Stimulated activated CD4-positive, alpha-beta T cell treated with anti-CD3 and anti-CD28 coated beads, TNF-alpha, amount 100 ng/mL, for 48 hours (primary cell): ENCODE measurements at places on chromosomes 6 and 20.

DNA sequence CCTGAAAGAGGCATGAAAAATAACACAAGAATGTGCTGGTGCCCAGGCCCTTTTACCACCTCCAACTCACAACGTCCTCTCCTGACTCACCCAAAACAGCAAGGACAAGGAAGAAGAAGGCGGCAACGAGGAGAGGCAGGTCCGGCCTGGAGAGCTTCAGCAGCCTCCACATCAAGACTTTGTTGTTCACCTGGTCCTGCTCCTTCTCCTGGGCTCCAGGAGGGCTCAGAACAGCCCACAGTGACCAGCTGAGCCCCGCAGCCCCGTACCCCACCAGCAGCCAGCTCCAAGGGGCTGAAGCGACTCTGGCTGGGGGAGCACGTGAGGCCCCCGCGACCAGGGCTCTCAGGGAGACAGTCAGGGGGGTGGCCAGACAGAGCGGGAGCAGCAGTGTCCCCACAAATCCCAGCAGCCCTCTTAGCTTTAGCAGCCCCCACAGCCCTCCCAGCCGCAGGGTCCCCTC, 857 bp downstream of the TAP2 start:
- DNase-seq, result no peak

- no peak for DNase-seq
Observed at GRCh38 chr6:19873031-19873430, 35.9 kb downstream of the ID4 start.

- DNase-seq, result no peak
Observed at GRCh38 chr20:8209061-8209460, 77.0 kb downstream of the PLCB1 start.

DNA sequence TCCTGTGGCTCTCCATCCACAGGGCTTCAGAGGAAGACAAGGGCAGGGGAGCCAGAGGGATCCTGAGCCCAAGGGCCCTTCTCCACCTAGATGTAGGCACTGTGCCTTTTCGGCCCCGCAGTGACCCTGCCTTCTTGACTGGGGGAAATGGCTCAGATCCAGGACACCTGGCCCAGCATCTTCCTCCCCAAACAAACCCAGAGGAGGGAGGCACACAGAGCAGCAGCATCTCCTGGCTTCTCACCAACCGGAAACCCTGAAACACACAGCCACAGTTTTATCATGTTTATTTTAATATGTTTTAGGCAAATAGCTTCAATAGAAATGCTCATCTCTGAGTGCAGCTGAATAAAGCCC, 84.5 kb upstream of the LRFN2 start:
- DNase-seq, result no peak

- DNase-seq, result no peak
Observed at GRCh38 chr6:56368491-56368890, 121.1 kb upstream of the COL21A1 start.

GRCh38 chr6:23305325-23305943, 736.1 kb downstream of the HDGFL1 start:
- DNase-seq, result no peak

DNA sequence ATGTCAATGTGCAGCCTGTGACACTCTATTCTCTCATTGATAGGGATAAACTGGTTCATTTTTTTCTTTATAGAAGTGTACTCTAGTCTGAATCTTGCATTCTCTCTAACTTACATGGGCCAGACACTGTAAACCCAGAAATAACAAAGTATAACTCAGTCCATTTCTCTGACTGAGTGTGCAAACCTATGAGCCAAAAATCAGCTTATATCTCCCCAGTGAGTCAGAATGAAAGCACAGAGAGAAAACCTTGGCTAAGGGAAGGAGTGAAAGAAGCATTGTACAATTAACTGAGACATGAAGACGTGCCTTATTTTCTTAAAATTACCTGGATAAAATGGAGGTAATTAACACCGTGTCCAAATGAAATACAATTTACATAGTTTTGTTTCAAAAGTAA, 436.9 kb upstream of the IMPG1 start:
- no peak for DNase-seq

DNA sequence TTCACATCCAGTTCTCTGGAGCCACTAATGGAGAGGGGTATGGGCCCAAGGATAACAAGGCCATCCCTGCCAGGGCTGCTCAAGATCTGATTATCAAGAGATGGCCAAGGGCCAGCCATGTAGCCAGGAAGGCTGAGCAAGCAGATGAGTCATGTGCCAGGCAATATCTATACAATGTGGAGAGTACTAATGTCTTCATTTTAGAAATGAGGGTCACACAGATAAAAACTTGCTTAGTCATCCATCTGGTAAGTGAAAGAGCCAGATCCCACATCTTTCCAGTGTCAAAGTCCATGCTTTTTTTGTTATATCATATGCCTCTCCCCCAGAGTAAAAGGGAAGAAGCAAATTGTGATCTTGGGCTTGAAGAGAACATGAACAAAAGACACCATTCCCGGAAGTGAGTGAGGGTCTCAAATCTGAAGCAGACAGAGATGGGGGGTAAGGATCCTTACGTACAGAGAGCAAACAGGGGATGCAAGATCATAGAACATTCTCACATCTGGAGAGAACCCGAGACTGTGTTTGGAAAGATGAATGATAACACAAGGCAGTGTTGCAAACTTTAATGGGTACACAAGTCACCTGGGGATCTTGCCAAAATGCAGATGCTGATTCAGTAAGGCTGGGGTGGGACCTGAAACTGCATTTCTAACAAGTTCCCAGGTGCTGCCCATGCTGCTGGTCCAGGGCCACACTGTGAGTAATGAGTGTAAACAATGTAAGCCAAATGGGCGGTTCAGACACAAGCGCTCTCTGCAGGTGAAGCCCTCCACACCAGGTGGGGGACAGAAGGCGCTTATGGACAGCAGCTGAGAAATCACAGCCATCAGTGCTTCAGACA, 20.0 kb upstream of the GSTA3 start:
- no peak for DNase-seq

DNA sequence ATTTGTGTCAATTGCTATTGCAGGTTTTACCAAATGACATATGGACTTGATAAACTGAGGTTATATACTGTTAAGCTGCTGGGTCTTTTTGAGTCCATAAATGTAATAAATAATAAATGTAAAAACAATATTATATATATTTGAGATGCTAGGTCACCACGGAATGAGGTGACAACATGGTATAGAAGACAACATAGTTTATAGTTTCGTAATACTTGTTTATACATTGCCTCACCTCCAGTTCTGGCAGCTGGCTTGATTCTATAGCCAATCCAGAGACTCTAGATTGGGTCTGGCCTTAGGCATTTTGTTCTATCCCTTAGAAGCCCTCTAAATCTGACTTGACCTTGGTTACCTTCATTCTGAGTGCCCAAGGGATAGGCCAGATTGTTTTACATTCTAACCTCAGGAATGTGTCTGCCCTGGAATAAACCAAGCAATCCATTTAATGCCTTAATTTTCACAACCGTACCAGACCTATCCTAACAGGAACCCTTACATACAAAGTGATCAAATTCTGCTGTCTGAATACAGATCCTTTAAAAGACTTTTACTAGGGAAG, 61.5 kb upstream of the STXBP5 start:
- DNase-seq, result no peak

- DNase-seq, result no peak
Observed at GRCh38 chr6:3159805-3160781, 2.7 kb upstream of the TUBB2A start.
